LHCN-M2 (cell line): ENCODE measurements at places on chromosomes 13 and 19. TPM values are rescaled to one million over a fixed set of nuclear protein-coding genes. Genes with fewer than 3 reads are reported as not detected.
A peak's percentile ranks its signal among the peaks of the same experiment; 100 is the strongest.

ZNF570 gene
- 5.4 and 8.4 TPM in 2 replicates for total RNA-seq

CYP4F12 gene
- not detected in 2 replicates for total RNA-seq

FFAR1 gene
- total RNA-seq: not detected in 2 replicates

ZNF556 gene
- 7.4 and 8.3 TPM in 2 replicates for total RNA-seq

MBD3L3 gene
- not detected in 2 replicates for total RNA-seq

MIPEP gene
- 33.9 and 39.7 TPM in 2 replicates for total RNA-seq

C19orf81 gene
- not detected in 2 replicates for total RNA-seq

KLK8 gene
- not detected in 2 replicates for total RNA-seq

ABHD17A gene
- total RNA-seq: 118 and 132 TPM in 2 replicates

SIGLEC12 gene
- total RNA-seq: not detected in 2 replicates

EHD2 gene
- 66.0 and 75.3 TPM in 2 replicates for total RNA-seq

TICAM1 gene
- 2.9 and 3.5 TPM in 2 replicates for total RNA-seq

FUT1 gene
- total RNA-seq: not detected in 2 replicates

GRCh38 chr19:45118106-45118505 is 25.1 kb downstream of the PPP1R37 start:
- DNase-seq: no peak

- no peak for DNase-seq
Observed at GRCh38 chr19:34493038-34493648, 11.6 kb downstream of the WTIP start.

DNA sequence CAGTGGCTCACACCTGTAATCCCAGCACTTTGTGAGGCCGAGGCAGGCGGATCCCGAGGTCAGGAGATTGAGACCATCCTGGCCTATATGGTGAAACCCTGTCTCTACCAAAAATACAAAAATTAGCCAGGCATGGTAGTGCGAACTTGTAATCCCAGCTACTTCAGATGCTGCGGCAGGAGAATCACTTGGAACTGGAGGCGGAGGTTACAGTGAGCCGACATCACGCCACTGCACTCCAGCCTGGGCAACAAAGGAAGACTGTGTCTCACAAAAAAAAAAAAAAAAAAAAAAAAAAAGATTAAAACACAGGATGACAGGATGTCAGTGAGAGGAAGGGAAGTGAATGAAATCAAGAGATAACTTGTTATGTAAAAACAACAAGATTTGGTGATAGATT is 1158.5 kb downstream of the PCDH9 start:
- DNase-seq: no peak

- no peak for DNase-seq
Observed at GRCh38 chr19:2175742-2176141, 12.0 kb downstream of the DOT1L start.

GRCh38 chr13:21344662-21345176 is 114.4 kb downstream of the ZDHHC20 start:
- DNase-seq: no peak

- no peak for DNase-seq
Observed at GRCh38 chr19:3359015-3359918, 7.1 kb upstream of the NFIC start.

- no peak for DNase-seq
Observed at GRCh38 chr13:62336507-62336906, 920.9 kb upstream of the PCDH20 start.

DNA sequence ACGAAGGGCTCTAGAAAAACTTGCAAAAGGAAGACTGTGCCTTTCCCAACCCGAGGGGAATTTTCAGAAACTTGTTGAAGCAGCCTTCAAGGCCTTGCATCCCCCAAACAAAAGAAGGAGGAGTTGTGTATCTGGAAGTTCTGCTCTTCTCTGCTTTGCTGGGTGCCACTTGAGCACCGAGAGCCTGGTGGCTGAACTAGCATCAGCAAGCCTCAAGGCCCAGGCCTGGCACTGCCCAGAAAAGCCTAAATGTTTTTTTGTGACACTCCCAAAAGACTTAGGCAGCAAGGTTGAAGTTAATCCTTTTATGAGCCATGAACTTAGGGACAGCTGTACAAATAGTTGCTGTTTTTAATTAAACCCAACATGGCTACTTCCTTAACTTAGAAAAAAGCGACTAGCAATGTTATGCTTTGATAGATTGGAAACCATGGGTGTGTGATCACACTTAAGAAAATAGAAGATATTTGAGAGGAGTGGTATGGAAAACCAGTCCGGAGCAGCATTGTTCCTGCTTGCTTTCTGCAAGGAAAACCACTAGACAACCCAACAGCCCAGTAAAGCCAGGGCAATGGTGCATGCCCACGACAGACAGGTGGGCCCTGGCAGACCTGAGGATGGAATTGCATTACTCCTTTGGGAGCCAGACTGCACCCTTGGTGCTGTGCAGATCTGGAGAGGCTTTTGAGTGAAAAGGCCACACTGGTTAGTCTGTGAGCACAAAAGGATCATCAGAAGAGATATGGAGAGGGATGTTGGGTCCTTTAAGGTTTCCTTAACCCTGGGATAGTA is 788 bp upstream of the DLEU7 start:
- peak; percentile 54 for DNase-seq

DNA sequence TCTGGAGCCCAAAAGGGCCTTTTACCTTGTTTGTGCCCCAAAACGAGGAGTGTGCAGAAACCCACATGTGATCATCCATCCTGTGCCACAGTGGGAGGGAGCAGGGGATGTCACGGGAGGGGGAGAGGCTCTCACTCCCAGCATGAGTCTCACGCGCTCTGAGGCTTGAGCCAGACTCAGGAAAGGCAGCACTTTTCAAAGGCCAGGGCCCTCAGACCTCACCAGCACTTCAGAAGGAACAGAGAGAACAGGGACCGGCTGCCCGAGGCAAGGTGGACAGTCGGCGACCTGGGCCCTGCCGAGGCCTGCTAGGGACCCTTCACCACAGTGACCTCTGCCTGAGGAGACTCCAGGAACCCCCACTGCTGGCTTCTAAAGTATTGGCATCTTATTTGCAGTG is 71.7 kb upstream of the WASF3 start:
- DNase-seq: no peak

GRCh38 chr13:91698767-91699166 is 300.3 kb downstream of the GPC5 start:
- DNase-seq: no peak

DNA sequence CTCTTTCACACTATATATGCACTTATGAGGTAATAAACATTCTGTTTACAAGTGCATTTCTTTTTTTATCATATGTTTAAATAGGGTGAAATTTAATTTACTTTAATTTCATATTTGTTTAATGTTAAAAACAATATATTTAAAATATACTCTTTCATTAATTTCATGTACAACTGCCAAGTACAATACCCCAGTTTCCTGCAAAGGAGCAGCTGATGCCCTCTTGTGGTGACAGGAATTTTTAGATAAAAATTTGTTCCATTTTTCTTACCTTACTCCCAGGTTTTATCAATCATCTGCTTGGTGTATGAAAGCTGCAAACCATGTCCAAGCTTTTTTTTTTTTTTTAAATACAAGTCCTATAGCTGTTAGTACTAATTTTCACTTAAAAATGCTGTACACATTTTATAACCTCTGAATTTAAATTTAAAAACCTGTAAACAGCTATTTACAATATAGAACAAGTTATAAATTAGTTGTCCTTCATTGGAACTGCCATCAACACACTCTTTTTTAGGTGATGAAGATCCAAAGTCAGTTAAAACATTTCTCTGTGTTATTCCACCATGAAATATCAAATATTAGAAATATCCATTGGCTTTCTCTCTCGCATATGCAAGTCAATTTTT is 4.9 kb downstream of the PCDH20 start:
- DNase-seq: no peak

- DNase-seq: peak; percentile 39
Observed at GRCh38 chr13:93951108-93951507, 528.4 kb downstream of the DCT start.

- DNase-seq: peak; percentile 17
Observed at GRCh38 chr19:17755977-17756670, 4.8 kb downstream of the FCHO1 start.

DNA sequence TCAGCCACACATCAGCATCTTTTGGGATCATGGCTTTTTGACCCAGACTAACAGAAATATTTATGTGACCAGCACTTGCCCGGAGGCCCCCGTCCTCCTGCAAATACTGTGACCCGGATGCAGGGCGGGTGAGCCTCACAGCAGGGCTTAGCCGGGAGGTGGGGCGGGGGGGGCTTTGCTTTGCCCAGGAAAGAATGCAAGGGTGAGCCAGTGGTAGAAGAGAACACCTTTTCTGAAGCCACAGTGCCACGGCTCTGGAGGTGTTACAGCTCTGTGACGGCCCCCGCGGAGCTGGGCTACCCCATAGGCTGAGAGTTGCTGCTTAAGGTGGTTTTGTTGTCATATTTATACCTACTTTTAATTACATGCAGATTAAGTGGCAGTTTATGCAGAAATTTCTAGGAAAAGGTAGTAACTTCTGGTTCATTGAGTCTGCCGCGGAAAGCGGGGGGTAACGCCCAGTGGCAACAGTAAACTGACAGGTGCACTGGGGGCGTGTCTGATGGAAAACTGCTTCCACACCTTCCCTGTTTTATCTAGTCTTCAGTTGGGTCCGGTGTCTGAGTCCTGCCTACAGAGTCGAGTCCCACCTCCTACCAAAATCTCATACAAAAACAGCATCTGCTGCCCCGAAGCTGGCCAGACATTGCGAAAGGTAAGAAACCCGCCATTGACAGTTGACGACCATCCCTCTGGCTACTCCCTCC is 187.9 kb downstream of the TEX29 start:
- no peak for DNase-seq

DNA sequence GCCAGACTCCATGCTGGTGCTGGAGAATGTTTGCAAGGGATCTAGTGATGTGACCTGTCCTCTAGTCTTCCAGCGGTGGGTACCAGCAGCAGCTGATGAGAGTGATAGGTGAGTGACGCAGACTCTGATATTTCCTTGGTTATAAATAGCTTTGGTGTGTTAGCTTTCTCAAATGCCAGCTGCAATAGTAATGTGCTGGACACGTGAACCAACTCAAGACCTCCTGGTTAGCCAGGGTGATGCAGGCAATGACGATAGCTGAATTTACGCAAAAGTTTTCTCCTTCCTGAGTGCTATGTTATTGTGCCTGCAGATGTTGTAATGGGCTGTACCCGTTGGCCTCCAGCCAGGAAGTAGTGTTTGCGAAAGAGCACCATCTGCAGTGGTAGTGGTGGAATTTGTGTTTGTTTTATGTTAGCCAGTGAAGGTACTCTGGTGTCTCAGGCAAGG is 129.5 kb downstream of the CYSLTR2 start:
- peak; percentile 99 for DNase-seq

- DNase-seq: peak; percentile 76
Observed at GRCh38 chr19:40662925-40663694, 27.3 kb downstream of the NUMBL start.

GRCh38 chr13:22964245-22964966 is 216.4 kb upstream of the SGCG start:
- no peak for DNase-seq
